NCI-H69 (cell line): ENCODE measurements at places on chromosomes 1 and 21.

DNA sequence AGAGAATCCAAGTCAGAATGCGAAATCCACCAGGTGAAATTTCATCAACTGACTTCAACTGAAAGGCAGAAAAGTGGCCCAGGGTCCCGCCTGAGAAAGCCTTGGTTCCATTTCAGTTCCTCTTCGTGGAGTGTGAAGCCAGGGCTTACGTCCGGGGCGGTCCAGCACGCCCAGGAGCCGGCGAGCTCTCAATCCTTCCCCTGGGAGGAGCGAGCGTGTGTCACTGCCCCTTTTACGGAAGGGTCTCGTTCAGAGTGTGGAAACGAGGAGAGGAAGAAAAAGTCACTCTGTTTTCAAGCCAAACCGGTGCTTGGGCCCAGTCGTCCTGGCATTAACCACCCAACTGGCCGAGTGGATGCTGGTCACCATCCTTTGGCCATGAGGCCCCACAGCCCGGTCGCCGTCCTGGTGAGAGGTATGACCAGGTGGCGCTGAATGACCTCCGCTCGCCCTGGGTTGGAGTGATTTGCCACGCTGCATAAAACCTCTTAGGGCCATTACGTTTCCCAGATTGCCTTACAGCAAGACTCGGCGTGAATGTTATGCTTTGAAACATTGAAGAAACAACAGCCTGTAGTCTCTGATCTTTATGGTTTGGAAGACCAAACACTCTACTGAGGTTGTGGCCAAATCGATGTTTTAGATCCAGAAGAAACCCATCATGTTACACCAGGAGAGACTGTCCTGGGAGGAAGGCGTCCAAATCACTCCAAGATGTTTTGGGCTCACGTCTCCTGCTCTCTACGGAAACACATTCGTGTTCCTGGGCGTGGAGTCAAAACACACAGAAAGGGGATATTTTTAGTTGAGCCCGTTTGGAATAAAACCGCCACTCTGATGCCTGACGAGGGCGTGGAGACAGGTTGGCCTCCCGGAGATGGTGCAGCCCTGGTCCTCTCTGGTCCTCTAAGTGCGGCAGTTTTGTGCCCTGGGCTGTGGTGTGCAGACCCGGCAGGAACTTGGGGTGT lies 93.6 kb upstream of the ACTRT2 start:
- no peak for DNase-seq

DNA sequence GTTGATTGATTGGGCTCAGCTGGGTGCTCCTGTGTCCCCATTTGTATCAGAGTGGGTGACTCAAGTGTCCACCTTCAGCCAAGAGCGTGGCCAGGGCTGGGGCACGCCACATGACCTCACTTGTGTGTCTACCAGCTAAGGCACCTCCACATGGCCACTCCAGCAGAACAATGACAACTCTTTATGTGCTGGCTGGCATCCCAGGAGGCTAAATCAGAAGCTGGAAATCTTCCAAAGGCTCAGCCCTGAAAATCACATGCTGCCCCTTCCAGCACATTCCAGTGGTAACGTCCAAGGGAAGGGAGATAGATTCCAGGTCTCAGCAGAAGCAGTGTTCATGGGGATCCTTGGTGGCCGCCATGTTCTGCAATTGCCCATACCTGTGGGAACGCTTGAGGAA lies 585.5 kb downstream of the AJAP1 start:
- no peak for DNase-seq

DNA sequence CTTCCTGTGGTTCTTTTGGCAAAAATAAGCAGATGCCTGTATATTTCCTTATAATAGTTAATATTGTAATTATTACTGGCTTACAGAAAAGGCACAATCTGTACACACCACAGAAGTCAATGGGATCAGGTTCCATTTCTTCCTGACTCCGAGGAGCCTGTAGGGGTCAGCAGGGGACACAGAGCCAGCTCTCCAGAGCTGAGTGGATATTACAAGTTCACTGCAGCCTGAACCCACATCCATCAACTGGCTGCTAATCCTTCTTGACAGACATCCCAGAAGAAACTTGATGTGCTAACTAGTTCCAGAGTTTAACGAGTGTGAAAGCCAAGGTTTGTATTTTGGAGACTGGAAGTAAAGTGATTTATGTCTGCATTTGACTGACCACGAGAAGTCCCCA lies 203.8 kb downstream of the LMX1A start:
- peak; percentile 84 for DNase-seq

DNA sequence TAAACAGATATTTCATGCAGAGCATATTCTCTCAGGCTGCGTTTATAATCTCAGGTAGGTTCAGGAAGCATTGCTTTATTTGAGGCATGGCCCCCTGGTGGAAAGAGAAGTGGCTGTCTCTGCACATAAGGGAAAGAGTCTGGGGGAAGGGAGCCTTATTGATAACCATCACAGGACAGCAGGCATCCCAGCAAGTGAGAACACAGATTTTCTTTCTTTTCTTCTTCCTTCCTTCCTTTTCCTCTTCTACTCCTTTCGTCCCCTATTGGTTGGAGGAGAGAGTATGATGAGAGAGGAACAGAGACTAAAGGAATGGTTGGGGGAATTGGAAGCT lies 21.9 kb downstream of the TSNAX start:
- peak; percentile 52 for DNase-seq

- DNase-seq: no peak
These were observed 1.7 kb downstream of the SLC50A1 start for GRCh38 chr1:155137154-155137949.

GRCh38 chr1:14661222-14661621 lies 62.7 kb downstream of the KAZN start:
- peak; percentile 71 for DNase-seq

DNA sequence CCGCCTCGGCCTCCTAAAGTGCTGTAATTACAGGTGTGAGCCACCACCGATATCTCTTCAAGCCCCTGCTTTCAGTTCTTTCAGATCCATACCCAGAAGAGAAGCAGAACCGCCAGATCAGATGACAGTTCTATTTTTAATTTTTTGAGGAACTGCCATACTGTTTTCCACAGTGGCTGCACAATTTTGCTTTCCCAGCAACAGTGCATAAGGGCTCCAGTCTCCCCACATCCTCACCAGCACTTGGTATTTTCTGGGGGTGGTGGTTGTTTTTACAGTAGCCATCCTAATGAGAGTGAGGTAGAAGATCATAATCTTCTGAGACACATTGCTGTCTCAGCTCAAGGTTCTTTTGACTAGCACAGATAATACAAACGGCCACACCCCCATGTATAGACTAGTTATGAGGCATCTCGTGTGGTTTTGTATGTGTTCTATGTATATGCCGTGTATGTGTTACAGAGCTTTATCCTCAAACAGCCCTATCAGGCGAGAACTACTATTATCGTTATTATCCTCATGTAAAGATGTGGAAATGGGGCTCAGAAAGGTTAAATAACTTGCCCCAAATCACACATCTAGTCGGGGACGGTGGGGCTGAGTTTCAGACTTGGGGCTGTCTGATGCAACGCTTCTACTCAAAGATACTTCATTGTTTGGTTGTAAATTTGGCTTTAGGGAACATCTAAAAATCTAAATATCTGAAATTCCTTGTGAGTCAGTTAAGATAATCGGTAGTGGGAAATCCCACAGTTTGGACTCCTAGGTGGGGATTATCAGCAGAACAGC lies 12.0 kb downstream of the FHAD1 start:
- DNase-seq: no peak

- DNase-seq: peak; percentile 92
These were observed 25.1 kb downstream of the IRF2BP2 start for GRCh38 chr1:234584926-234585325.

DNA sequence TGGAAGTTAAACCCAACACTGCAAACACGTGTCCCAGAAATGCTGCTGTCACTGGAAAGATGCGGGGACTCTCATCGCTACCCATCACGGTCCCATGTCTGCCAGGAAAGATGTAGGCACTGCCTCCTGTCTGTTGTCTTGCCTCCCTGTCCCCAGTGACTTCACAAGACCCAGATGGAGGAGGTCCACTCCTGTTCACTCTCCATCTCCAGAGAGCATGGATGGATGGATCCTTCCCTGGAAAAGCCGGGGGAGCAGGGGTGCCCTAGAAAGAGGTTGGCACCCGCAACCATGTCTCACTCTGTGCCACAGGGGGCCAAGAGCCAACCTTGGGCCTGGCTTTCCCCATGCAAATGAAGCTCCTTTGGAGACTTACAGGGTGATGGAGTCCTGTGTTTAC lies 135.5 kb downstream of the GLIS1 start:
- DNase-seq: no peak

- DNase-seq: peak; percentile 77
These were observed 116.3 kb downstream of the NCAM2 start for GRCh38 chr21:21114461-21114860.

- no peak for DNase-seq
These were observed 107.5 kb downstream of the RGL1 start for GRCh38 chr1:183912265-183912886.

DNA sequence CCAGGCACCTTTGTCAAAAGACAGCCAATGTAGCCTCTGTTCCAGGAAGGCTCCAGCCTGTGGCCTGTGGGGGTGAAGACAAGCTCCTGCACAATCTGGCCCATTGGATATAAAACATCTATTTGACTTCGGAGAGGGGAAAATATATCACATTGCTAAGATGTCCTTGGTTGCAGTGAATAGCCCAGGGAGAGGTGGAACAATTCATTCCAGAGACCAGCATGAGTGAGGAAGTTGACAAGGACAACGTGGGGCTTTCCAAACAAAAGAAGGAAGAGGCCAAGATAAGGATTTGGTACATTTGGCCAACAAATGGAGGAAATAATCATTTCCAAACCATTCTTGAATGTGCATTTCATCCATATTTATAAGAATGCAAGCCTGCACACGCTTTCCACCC lies 187.0 kb downstream of the ETS2 start:
- no peak for DNase-seq

DNA sequence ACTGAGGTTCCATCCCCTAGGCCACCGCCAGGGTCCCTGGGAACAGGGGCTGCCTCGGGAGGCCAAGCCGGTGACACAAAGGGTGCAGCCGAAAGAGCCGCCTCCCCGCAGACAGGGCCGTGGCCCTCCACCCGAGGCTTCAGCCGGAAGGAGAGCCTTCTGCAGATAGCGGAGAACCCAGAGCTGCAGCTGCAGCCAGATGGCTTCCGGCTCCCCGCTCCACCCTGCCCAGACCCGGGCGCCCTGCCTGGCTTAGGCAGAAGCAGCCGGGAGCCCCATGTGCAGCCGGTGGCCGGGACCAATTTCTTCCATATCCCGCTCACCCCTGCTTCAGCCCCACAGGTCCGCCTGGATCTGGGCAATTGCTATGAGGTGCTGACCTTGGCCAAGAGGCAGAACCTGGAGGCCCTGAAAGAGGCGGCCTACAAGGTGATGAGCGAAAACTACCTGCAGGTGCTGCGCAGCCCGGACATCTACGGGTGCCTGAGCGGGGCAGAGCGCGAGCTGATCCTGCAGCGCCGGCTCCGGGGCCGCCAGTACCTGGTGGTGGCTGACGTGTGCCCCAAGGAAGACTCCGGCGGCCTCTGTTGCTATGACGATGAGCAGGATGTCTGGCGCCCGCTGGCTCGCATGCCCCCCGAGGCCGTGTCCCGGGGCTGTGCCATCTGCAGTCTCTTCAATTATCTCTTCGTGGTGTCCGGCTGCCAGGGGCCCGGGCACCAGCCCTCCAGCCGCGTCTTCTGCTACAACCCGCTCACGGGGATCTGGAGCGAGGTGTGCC lies 1.4 kb downstream of the KLHDC7A start:
- no peak for DNase-seq

- DNase-seq: no peak
These were observed 327.5 kb upstream of the RUNX1 start for GRCh38 chr21:35376406-35377135.

DNA sequence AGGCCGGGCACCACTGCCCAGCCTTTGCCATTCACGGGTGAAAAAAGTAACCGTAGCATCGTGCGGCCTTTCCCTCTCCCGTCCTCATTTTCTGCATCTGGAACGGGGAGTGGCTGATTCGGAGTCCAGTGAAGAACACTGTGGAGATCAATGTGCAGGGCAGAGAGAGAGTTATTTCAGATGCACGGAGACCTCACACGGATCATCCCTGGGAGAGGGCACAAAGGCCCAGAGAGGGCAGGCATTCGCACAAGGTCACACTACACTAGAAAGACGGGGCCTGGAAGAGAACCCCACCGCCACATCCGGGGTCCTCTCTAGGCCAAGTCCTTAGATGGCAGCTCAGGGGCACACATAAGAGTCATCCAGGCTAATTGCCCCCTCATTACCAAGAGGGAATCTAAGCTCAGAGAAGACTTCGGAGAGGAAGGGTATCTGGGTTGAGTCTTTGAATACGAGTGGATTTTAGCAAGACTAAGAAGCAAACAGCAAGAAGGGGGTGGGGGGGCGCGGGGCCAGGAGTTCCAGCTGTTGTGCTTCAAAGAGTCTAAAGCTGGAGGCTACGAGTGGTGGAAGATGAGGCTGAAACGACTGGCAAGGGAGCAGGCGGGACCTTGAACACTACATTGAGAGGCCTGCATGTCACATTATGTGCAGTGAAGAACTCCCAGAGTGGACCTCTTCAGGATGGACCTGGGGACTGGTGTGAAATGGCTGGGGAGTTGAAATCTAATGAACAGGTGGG lies 857 bp downstream of the GPX7 start:
- peak; percentile 43 for DNase-seq

DNA sequence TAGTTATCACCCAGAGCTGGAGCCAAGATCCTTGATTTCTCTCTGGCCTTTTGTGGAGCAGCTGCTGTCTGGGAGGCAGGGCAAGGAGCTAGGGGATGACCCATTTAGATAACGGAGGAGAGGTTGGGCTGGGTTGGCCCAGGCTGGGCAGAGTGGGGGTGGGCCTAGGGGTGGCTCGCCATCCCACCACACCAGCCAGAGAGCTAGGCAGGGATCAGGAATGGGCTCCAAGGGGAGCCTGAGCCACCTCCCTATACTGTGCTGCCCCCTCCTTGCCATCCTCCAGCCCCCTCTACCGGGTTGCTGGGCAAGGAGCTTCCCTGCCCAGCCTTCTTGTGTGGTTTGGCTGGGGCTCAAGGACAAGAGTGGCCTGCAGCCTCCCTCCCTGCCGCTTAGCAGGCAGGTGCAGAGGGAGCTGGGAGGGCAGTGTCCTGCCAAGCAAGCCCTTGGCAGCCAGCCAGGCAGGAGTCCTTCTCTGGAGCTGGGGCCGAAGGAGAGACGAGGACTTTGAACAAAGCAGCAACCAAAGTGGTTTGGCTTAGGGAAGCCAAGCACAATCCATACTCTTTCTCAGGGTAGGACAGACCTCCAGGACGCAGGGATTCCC lies 4.1 kb downstream of the NUAK2 start:
- peak; percentile 98 for DNase-seq

GRCh38 chr1:95957748-95958147 lies 723.7 kb downstream of the RWDD3 start:
- no peak for DNase-seq

DNA sequence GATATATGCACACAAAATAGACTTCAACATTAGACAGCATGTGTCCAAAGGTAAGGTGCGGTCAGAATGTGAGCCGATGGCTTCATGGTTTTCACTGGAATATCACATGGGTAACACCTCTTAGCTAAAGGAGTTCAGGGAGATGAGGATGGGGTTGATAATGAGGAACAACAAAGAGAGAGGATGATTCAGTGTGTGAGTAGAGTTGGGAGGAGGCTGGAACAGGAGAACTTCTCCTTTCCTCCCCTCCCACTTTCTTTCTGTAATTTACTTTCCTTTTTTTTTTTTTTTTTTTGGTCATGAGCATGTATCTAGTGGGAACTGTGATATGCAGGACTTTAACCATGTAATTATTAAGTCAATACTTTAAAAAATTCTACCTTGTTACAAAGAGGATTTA lies 99.4 kb downstream of the FASLG start:
- DNase-seq: no peak

GRCh38 chr21:33703750-33704606 lies 61.7 kb downstream of the ITSN1 start:
- no peak for DNase-seq

GRCh38 chr1:179318491-179318890 lies 24.9 kb downstream of the SOAT1 start:
- DNase-seq: no peak
